ENCODE measurements at places on chromosomes 4 and X.

DNA sequence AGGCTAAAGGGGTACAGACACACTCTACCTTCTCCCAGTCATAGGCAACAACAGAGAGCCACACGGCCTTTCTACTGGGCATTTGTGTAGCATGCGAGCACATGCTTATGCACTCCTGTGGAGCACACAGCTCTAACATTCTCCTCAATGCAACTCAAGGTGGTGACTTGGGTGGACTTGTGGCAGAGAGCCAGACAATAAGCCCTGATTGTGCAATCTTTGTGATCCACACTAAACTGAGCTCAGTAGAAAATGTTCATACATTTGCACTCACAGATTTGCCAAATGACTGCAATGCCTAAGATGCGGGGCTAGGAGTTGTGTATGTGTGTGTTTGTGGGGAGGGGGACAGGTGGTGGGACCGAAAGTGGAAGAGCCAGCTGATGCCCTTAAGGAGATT is 31.4 kb upstream of the SETD7 start:
- DNase-seq: no peak

DNA sequence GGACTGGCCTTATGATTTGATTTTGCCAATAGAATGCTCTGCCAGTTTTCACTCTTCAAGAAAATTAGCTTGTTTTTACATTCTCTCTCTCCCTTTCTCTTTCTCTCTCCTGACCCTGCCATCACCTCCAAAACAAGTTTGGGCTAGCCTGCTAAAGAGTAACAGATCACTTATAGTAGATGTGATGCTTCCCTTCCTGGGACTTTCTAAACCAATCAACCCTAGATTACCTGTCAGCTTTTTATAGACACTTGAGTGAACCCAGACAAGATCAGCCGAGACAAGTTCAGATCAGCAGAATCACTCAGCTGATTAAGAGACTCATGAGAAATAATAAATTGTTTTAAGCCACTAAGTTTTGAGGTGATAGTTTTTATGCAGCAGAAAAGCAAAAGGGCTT is 521.2 kb downstream of the ANKRD50 start:
- no peak for DNase-seq

GRCh38 chr4:13151194-13151593 is 332.9 kb downstream of the RAB28 start:
- DNase-seq: no peak

GRCh38 chrX:68429216-68429615 is 4.1 kb downstream of the OPHN1 start:
- DNase-seq: peak; percentile 33

GRCh38 chr4:48295116-48295515 is 25.5 kb upstream of the TEC start:
- no peak for DNase-seq

DNA sequence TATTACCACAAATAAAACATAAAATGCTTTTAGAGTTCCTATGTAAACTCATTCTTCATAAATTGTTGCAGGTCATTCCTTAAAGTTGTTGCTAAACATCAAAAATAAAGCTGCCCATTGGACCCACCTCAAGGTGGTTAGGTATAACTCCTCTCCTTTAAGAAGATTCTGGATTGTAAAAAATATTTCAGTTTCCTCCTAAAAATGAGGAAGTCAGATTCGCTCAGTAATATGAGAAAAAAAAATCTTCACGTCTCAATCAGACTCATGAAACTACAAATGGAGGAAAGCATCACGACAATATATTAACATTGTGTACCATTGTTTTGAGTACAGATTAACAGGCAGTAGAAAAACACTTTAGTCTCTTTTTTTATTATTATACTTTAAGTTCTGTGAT is 105.9 kb downstream of the DDX60 start:
- no peak for DNase-seq

GRCh38 chr4:71235311-71236201 is 103.3 kb upstream of the SLC4A4 start:
- no peak for DNase-seq

DNA sequence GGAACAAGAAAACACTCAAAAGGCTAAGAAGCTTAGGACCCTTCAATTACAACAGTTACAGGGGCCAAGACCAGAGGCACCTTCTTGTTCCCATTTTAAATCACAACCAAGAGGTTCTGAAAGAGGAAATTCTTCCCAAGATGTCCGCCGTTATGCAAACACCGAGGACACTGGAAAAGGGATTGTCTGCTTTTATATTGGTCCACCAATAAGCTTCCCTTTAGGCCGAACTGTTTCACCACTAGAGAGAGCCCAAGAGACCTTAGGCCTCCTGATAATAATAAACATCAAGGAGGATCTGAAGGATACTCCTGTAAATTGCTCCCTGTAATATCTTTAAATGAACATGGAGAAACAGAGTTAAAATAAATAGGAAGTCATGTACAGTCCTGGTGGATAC is 92.6 kb upstream of the NLRP2B start:
- peak; percentile 35 for DNase-seq

DNA sequence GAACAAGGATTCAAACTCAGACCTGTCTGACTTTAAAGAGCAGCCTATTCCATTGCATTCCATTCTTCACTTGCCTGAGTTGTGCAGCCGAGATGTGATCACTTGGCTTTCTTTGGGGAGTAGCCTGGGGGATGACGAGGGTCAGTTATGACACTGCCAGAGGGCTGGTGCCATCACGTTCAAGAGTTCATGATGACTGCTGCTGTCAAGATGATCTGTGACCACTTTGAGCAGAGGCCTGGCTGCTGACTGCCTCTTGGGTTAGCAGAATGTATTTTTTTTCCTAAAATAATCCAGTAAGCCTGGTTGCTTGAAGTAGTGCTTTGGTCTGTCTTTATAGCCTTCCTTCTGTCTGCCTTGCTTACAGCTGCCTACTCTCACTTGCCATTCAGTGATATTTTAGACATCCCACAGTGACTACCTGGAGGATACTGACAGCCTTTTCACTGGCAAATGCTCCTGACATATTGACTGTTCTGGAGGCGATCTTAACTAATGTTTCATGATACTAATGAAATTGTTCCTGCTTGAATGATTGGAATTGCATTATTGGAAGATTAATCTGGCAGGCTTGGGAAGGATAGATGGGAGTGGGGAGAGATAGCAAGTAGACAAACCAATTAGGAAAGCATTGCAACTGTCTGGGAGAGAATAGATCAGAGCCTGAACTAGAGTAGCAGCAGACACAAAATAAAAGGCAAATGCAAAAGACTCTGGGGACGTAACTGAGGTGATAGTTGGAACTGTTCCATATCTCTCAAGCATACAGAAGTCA is 221.6 kb upstream of the LCORL start:
- no peak for DNase-seq

DNA sequence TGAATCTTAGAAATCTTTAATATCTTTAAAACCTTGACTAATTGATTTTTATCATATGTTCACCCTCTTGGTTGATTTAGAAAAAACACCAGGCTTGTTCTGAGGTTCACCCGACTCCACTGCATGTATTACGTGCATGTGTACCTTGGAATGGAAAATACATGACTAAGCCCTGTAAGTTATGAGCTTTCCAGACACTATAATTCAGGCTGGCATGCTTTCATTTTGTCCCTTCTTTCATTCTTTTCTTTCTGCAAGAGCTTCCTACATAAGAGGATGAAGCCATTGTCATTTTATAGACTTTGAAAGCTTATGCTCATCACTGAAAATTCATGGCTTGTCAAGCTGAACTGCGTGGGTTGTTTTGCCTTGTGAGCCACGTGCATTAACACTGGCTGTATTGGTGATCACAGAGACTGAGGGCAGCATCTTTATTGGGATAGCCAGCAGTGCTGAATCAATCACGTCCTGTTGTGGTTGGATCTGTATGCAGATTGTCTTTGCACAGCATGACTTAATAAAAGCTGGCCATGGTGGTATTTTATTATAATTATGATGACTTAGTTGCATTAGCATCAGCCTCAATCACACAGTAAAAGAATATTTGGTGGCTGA is 141.9 kb downstream of the SLIT2 start:
- DNase-seq: no peak

DNA sequence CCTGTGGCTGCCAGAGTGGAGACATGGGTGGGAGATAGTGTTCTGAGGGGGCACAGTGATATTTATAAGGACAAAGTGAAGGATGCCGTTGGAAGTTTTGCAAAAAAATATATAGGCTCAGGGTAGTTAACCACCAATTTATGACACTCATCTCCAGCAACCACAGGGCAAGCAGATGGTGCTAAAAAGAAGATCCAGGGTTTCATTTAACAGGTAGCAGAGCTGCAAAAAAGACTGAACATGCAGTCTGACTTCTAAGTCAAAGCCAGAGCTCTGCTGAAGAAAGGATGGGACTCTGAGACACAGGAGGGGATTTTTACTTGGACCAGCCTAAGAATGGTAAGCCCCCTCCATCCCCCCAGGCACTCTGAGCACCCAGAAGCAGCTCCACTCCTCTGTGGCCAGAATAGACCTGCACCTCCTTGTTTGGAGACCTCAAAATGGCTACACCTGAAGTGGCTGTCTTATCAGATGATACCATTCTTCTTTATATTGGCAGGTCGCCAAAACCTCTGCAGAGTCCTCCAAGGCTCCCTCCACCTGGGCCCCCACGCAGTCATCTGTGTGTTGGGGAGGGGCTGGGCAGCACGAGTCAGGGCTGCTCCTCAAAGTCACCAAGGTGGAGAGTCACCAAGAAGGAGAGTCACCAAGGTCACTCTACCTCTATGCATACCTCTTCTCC is 161.4 kb upstream of the FAM9B start:
- no peak for DNase-seq

DNA sequence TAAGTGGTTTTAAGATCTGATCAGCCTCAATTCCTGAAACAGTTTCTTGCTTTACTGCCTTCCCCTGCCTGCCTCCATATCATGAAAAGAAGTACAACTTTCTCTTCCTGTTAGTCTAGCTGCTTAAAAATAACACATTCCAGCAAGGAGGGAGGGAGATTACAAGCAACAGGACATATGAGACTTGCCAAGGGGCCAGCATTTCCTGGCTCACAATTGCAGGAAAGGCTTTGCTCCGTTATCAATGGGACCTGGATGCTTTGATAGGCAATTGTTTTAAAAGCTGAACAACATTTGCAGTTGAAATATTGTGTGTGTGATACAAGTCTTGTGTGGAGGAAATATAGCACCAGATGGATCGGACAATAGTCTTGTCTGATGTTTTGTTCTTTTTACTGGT is 425.0 kb downstream of the FAT4 start:
- no peak for DNase-seq

DNA sequence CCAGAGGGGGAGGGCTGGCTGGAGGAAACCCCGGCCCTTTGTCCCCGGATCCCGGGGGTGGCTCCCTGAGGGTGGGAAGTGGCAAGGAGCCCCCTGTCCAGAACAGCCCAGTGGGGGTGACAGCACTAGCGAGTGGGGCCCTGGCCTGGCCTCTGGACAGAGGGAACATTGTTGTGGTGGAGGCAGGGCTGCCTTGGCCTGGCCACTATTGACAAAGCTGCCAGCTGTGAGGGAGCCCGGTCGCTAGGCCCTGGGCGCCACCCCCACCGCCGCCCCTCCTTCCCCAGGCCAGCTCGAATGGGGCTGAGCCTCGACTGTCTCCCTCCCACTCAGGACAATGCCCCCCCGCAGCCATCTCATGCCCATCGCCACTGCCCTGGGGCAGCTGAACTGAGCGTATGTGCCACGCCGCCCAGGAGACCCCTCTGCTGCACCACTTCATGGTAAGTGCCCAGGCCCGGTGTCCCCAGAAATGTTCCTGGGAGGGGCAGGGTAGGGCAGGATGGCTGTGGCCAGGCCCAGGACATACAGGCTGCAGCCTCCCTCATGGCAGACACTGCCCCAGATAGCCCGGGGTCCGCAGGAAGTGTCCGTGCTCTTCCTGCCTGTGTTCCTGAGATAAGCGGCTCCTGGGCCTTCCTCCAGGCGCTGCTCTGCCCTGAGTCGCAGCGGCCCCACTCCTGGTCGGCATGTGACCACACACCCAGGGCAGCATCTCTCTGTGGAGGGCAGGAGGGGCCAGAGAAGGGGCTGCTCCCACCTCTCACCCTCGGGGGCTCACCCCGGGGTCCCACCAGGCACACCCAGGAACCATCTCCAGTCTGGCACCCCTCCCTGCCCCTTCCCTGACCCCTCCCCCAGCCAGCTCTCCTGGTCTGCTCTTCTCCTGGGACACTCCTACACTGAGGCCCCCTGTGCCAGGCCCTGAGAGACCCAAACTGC is 1.4 kb downstream of the PLXNB3 start:
- peak; percentile 45 for DNase-seq

DNA sequence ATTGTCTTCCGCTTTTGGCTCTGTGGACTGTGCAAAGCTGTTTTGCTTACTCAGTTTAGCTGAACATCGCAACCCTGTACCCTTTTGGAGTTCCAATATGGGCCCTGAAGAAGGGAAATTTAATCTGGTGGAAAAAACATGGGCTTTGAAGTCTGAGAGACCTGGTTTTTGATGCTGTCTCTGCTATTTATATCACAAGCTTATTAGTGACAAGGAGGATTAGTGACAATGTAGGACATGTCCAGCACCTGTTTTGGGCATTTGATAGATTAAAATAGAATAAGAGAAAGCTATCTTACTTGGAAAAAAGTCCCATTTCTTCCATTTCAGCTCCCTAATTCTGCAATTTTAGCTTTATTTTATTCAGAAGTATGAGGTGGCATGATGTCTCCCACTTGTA is 417.3 kb downstream of the SPRY1 start:
- no peak for DNase-seq

GRCh38 chr4:28014469-28014868 is 1153.8 kb downstream of the STIM2 start:
- peak; percentile 34 for DNase-seq

DNA sequence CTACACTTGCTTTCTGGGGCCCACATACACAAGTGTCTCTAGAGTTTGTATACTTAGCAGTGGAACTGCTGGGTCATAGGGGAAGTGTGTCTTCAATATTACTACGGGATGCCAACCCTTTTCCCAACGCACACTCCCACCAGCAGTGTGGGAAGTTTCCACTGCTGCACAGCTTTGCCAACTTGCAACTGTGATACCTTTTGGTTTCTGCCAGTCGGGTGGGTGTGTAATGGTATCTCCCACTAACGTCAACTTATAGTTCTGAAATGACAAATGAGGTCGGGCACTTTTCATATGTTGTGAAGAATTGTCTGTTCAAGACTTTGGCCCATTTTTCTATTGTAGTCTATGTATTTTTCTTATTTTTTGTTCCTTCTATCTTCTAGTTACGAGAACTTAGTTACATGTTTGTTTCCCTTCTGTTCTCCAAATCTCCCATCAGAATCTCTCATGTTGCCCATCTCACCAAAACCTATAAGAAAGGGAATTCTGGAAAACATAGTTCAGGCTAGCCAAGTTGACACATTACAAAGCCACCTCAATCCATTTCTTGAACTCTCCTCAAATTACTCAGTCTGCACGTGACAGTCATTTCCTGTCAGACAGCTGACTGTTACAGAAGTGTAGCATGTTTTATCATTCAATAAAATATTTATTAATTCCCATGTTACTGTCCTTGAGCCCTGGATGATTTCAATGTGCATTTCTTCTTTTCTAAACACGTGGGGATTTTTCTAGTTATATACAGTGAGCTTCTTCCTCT is 30.7 kb downstream of the PNMA6E start:
- DNase-seq: no peak

DNA sequence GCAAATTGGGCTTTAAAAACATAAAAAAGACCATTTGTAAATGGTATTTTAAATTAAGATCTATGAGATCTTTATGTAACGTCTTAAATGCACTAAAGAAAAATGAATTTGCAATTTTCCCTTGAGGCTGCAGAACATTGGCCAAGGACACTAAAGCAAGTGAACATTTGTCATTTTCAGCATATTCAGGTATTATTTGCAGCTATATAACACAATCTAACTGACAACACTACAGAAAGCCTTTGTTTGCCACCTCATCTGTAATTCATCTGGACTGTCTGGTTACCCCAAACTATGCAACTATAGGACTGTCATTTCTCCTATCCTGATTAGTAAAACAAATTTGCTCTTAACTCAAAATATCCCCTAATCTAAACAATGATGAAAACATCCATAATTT is 74.8 kb downstream of the ANTXR2 start:
- no peak for DNase-seq

- no peak for DNase-seq
Observed at GRCh38 chr4:93373893-93374860, 454.4 kb upstream of the ATOH1 start.

Measured in RKO (cell line).